ENCODE measurements at places on chromosomes 11 and 22.

DNA sequence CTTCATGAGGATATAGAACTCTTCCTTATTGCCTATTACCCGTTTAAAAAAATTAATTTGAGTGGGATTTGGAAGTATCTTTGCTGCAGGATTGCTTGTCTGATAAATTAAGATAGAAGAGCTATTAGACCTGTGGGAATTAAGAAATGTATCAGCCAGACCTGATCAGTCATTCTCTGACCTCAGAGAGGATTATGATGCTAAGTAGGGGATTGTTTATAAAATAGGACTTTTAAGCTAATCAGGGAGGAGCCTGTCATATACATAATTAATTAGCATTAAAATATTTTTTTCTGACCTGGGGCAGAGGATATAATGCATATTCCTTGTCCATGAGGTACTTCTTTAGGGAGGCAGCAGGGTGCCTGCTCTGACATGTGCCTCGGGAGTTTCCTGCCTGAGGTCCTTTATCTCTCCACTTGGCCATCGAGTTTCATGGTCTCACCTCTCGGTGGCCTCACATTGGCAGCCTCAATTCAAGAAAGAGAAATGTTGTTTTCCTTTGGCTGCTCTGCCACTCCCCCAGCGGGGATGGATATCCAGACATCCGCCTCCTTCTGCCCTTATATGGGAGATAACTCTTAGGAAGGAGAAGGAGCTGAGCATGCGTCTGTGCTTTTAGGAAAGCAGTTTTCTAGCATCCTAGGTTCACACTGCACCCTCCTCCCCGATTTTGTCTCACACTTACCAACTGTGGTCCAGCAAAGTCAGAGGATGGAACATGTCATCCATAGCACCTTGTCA lies 41.1 kb downstream of the DIXDC1 start:
- no peak for DNase-seq

DNA sequence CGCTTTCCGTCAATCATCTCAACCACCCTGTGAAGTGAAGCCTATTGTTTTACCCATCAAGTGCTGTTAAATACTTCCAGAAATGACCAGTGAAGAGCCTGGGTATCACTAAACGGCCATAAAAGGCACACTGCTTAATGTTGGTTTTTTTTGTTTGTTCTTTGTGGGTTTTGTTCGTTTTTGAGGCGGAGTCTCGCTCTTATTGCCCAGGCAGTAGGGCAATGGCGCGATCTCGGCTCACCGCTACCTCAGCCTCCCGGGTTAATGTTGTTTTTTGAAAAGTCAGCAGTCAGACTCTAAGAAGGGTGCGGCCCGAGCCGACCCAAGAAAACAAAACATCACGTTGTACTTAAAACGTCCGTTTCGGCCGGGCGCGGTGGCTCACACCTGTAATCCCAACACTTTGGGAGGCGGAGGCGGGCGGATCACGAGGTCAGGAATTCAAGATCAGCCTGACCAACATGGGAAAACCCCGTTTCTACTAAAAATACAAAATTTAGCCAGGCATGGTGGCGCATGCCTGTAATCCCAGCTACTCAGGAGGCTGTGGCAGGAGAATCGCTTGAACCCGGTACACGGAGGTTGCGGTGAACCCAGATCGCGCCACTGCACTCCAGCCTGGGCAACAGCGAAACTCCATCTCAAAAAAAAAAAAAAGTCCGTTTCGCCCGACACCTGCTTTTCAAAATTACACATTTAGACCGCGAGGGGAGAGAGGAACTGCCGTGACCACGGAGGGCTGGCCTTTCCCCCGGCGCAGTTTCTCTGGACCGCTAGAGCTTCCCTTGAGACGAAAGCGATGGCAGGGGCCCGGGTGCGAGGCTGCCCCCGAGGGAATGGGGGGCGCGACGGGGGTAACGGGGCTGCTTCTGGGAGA lies 714 bp downstream of the CD59 start:
- peak; percentile 41 for DNase-seq

GRCh38 chr11:119389611-119390254 lies 8.2 kb upstream of the USP2 start:
- DNase-seq, result no peak

- no peak for DNase-seq
Measured at GRCh38 chr11:22666325-22666687, at the start of gene GAS2. Gene GAS2, plus strand, starts transcription at chr11:22666611. Its CDS starts 8,259 bp downstream, at chr11:22674870.

- no peak for DNase-seq
Measured at GRCh38 chr11:115706626-115707135, 202.5 kb upstream of the CADM1 start.

GRCh38 chr22:43013355-43014315 lies 1.3 kb downstream of the PACSIN2 start:
- DNase-seq, result peak; percentile 19
